Upper lobe of left lung (tissue), 6 donors: ENCODE measurements at places on chromosomes 16 and 17.

GRCh38 chr17:73625991-73626673, 18.1 kb downstream of the SDK2 start:
- peak; percentile 44 for DNase-seq

DNA sequence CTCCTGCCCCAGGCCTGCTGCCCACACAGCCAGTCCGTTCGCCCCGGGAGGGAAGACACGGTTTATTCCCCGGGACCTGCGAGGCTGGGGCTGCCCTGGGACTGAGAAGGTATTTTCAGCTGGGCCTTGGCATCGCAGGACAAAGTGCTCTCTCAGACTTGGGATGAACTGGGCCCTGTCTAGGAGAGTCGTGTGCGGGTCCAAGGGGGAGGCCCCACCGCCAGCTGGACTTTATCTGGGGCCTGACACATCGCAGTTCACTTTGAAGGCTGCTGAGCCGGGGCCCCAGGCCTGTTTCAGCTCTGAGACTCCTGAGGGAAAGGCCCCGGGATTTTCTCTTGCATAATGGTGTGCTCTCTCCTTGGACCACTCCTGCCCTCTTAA, 6.8 kb downstream of the CRISPLD2 start:
- DNase-seq = no peak

DNA sequence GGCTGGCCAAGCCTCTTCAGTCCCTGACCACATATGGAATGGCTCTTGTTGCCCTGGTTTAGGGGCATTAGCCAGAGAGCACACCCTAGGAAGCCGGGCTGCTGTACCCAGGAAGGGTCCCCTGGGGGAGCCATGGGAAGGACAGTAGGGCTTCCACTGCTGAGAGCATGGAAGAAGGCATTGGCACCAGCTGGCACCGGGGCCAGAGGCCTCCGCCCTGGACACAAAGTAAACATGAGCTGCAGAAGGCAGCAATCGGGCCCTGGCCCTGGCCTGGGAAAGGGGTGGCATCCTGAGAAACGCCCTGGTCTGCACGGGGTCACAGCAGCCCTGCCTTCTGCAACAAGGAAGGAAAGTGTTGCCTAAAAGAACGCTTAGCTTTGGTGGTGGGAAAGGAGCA, 49.4 kb downstream of the VAC14 start:
- DNase-seq = peak; percentile 54

DNA sequence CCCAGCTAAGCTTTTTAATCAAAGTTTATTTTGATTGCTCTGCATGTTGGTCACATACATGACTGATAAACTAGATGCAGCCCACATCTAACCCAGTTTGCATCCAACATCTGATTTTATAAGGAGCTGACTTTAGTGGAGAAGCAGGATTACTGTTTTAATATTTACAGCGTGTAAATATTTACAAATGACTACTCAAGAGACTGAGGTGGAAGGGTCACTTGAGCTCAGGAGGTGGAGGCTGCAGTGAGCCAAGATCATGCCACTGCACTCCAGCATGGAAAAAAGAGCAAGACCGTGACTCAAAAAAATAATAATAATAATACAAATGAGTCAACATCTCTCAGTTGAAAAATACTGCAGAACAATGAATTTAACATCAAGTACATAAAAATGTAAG, 50.8 kb downstream of the PARN start:
- peak; percentile 36 for DNase-seq

DNA sequence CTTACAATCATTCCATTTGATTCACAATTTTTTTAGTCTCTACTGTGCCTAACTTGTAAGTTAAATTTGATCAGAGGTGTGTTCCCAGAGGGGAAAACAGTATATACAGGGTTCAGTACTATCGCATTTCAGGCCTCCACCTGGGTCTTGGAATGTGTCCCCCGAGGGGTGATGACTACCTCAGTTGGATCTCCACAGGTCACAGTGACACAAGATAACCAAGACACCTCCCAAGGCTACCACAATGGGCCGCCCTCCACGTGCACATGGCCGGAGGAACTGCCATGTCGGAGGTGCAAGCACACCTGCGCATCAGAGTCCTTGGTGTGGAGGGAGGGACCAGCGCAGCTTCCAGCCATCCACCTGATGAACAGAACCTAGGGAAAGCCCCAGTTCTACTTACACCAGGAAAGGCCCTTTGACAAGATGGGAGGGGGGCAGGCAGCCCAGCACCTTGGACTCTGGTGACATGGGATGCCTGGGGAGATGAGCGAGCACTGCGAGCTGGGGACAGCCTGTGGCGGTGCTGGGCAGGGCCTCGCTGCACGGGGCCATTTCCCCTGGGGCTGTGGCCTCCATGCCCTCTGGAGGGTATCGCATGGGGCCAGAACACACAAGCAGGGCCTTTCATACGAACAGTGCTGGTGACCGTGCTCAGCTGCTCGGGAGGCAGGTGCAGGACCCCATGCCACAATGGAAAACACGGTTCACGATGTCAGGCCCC, 33.9 kb downstream of the PDIA2 start:
- DNase-seq = no peak

DNA sequence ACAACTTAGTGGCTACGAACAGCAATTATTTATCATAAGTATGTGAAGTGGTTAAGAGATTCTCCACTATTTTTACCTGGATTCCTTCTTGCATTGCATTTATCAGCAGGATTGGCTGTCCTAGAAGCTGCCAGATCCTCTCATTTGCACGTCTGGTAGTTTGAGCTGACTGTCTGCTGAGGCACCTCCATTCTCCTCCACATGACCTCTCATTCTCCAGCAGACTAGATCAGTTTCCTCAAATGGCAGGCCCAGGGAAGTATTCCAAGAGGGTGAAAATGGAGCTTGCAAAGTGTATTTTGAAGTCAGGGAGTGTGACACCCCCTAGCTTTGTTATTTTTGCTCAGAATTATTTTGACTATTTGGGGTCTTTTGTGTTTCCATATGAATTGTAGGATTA, 870.1 kb downstream of the CDH11 start:
- DNase-seq = no peak

DNA sequence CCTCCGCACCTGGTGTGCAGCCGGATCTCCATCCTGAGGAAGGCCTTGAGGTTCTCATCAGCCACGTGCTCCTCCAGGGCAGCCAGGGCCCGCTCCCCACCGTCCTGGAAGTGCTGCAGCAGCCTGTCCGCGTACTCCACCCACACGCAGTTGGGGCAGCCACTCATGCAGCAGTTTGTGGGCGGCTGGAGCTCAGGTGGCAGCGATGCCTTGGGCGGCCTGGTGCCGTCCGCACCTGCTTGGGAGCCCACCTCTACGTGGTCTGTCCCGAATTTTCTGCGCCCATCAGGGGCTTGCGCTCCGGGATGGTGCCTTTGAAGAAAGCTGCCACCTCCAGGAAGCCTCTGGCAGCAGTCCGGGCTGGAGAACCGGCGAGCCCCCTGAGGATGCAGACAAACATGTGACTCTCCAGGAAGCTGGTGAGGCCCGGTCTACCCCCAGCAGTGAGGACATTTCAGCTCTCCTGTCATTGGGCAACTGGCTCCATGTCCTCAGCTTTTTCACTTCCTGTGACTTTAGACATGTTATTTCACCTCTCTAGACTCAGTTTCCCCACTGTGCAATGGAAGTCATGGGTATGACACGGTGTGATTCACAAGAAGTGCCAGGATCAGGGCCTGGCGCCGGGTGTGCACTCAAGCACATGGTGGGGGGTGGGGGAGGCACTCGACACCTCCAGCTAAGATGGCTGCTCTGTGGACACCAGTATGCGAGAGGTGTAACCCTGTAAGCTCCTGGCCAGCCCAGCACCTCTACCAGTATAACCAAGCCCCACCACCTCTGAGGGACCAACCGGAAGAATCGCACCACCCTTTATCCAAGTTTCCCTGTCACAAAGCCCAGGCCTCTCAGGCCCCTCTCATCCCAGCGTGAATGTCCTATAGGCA, 957 bp downstream of the OXLD1 start:
- peak; percentile 72 for DNase-seq

GRCh38 chr17:39391448-39391847, 10.0 kb downstream of the FBXL20 start:
- DNase-seq = no peak
